GM13976 (cell line): ENCODE measurements at places on chromosomes 12 and 14.

- no peak for DNase-seq
Observed at GRCh38 chr12:13725049-13725448, 256.4 kb downstream of the GRIN2B start.

DNA sequence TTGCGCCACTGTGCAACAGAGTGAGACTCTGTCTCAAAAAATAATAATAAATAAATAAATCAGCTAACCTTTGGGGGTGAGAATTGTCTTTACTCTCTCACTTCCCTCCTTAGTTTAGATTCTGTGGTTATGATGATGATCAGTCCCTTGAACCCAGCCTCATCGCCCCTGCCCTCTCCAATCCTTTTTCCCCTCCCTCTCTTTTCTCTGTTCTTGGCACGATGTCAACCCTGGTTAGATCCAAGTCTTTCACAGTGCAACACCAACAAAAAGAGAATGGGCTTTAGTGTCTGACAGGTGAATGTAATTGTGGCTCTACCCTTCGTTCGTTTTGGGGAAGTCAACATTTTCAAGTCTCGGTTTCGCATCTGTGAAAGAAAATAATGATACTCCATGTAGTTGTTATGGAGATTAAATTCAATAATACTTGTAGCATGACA lies 59.0 kb downstream of the NTN4 start:
- peak; percentile 16 for DNase-seq

- DNase-seq, result no peak
Observed at GRCh38 chr12:89703768-89704167, 4.9 kb downstream of the ATP2B1 start.

- no peak for DNase-seq
Observed at GRCh38 chr14:90693413-90693812, 122.8 kb downstream of the TTC7B start.

GRCh38 chr14:58243790-58244555 lies 670 bp upstream of the PSMA3 start:
- DNase-seq, result no peak

DNA sequence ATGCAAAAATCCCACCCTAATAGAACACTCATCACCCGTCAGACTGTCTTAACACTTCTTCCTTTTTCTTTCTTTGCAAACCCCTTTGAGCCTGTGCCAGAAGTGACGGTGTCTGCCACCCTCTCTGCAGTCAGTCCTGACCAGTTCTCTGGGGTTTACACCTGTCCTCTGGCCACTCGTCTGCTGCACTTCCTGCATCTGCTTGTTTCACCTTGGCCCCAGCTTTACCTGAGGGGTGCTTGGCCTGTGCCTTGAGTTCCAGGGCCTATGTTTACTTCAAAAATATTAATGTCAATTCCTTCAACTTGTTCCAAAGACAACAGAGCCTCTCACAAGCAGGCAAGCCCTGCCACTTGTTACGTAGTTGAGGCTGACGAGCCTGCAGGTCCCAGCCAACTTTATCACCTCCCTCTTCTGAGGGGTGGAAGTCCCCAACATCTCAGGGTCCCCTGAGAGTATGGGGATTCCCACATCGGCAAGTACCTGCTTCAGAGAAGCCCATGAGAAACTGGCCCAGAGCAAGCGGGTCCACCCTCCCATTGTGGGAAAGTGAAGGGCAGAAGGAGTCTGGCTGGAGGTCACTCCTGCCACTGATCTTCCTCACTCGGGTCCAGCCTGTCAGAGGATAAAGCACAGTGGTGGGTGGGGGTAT lies 205.4 kb downstream of the DAD1 start:
- peak; percentile 64 for DNase-seq

DNA sequence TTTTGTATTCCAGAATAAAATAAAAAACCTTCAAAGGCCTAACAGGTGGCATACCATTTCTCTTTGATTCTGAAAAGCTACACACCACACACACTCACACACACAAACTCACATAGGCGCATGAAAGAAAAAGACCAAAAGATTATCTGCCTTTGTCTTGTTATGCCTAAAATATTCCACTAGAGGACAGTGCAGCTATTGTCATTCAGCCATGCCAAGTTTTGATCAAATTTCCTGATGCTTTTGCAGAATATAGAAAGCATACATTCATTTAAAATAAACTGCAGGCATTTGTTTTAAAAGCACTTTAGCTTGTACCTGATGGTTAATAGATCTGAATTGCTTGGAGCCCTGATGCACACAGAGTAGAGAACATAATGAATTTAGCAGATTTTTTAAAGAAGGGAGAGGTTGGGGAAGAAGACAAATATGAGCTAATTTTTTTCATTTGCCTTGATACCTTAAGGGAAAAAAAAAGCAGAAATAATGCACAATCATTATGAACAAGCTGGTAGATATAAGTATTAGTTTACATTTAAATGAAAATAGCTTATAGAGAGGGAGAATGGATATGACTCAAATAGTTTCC lies 1766.9 kb upstream of the SEL1L start:
- DNase-seq, result peak; percentile 1

- DNase-seq, result no peak
Observed at GRCh38 chr12:116425256-116426193, 133.7 kb upstream of the MAP1LC3B2 start.

- peak; percentile 9 for DNase-seq
Observed at GRCh38 chr12:66776974-66777373, 98.1 kb upstream of the GRIP1 start.

- DNase-seq, result no peak
Observed at GRCh38 chr12:95151821-95152220, 65.4 kb downstream of the FGD6 start.

- no peak for DNase-seq
Observed at GRCh38 chr14:58712357-58712756, 74.6 kb downstream of the DACT1 start.

GRCh38 chr12:44618946-44619345 lies 257.2 kb downstream of the NELL2 start:
- no peak for DNase-seq

GRCh38 chr14:22384974-22385526 lies 204.0 kb downstream of the DAD1 start:
- DNase-seq, result no peak

GRCh38 chr12:76623931-76624330 lies 64.4 kb upstream of the OSBPL8 start:
- no peak for DNase-seq

DNA sequence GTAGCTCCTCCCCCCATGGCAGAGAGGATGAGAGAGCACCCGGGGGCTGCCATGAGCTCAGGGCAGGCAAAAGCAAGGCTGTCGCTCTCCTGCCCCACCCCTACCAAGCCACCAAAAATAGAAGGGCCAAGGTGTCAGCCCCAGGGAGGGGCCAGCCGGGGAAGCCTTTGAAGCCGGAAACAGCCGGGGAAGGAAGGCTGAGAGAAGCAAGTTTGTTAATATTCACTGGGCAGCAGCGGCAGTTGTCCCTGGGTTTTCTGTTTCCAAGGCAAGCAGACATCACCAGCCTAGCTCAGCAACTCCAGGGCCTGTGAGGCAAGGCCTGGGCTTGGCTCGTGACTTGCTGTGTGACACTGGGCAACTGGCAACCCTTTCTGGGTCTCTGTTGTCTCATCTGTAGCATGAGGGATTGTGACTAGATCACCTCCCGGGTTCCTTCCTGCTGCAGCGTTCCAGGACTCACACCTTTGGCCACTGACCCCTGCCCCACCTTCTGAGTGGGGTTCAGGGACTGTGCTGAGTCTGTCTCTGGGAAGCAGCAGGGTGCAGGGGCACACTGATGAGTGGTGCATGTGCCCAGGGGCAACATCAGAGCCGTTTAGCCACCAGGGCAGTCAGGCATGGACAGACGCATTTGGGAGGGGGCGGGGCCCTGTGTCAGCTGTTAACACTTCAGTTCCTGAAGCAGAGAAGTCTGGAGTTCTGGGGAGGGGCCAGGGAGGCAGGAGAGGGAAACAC lies 24.3 kb downstream of the SYNDIG1L start:
- peak; percentile 87 for DNase-seq

DNA sequence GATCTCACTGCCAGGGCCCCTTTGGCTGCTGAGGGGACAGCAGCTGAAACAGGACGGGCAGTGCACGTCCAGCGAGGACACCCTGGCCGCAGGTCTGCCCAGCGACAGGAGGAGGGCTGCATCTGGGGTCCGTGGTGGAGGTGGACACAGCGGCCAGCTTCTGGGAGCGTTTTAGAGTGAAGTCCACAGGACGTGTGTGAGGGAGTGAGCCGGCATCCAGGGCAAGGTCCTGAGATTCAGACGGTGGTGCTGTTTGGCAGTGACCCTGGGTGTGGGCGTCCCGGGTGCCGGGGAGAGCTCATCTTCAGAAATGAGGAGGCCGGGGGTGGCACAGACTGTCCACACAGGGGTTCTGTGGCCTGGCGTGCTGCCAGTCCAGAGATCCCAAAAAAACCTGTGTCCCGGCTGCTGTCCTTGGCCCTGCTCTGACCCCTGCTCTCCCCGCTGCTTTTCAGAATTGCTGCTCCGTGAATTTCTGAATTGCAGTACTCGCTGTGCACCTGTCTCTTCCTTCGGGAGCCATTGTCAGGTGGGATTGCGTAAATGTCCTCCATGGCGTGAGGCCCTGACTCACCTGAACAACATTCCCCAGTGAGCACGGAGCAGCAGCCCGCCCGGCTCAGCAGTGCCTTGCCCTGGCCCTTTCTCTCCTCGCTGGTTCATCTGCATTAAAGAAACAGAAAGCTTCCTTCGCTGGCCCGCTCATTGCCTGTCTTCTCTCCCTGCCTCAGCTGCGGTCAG lies 183.5 kb upstream of the C14orf180 start:
- DNase-seq, result peak; percentile 14

DNA sequence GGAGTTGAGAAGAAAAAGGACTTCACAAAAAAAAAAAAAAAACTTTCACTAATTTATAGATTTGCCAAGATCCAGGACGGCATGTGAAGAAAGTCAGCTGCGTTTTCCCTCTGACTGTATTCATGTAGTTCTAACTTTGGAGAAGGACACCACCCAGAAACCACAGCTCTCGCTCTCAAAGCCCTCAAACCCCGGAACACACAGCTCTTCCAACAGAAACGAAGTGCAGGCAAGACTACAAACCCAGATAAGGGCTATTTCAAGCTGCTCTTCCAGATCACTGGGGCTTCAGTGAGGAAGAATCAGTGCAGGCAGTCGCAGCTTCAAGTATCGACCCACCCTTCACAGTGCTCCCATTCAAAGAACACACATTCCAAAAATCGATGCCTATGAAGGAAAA lies 13.2 kb downstream of the KCNH5 start:
- DNase-seq, result no peak

DNA sequence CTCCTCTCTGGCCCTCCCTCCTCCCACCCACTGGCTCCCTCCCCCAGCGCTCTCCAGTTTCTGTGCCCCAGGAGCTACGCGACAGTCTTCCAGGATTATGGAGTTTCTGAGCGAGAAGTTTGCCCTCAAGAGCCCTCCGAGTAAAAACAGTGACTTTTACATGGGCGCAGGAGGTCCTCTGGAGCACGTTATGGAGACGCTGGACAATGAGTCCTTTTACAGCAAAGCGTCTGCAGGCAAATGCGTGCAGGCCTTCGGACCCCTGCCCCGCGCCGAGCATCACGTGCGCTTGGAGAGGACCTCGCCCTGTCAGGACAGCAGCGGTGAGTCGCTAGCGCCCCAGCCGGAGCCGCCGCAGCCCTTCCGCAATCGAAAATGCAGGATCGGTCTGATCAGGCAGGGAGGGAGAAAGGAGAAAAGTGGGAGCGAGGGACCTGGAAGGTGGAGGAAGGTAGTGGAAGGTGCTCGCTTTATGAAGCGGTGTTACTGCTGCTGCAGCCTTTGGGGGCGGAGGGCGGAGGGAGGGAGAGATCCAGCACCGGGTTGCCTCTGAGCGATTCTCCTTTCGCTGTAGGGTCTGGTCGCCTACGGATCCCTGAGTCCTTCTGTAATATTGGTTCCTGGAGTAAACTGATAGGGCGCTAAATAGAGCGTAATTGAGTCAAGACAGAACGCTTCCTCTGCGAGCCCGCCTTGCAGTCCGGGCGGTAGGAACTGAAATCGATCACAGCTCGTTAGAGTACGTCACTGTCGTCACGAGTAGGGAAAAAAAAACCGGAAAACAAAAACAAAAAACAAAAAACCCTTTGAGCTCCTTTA lies at the start of gene ALX1:
Gene ALX1 (plus strand): TSS at position 56 of the 819 bp plus-strand sequence. CDS start 42 bp downstream, at position 98.
- peak; percentile 36 for DNase-seq

- no peak for DNase-seq
Observed at GRCh38 chr14:102568115-102568614, 24.3 kb upstream of the RCOR1 start.

GRCh38 chr12:76878099-76878898 lies 520 bp downstream of the CSRP2 start:
- DNase-seq, result no peak

GRCh38 chr12:49903700-49904423 lies at the start of gene FAIM2:
TSS of gene FAIM2 (minus strand) at chr12:49903900. CDS start at chr12:49903792, 108 bp downstream.
- peak; percentile 55 for DNase-seq

DNA sequence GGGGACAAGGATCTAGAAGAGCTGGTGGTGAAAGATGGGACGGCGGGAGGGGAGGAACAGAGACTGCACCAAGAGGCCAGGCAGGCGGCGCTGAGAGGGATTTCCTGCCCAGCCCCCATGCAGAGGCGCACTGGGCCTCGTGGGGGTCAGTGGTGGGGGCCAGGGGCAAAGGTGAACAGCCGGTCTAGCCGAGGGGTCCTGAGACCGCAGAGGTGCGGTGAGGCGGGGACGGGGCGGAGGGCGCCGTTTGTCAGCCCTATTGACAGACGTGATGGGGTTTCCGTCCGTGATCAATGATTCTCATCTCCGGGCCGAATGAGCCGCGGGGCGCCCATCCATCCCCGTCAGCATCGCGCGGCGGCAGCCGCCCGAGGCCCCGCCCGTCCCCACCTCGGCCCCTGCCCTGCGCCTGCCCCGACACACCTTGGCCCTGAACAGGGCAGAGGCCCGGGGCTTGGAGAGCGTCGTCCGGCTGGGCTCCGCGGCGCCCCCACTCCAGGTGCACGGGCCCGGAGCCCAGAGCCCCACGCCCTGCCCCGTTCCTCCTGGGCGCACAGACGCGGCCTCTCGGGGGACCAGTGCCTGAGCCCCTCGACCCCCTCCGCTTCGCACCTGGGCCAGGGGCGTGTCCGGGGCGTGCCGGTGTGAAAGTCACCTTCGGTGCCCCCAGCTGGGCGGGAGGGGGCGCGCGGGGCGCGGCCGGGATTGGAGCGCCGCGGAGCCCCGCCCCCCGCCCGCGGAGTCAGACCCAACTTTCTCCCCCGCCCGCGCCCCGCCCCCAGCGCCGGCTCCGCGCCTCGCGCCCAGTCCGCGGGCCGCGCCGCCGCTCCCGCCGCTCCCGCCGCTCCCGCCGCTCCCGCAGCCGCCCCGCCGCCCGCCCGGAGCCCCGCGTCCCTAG lies at the start of gene NXPH4:
Gene NXPH4 (plus strand): TSS at position 781 of the 898 bp plus-strand sequence. CDS start 176 bp downstream, outside the sequence.
- peak; percentile 78 for DNase-seq
